Activated T-cell treated with anti-CD3 and anti-CD28 coated beads for 4 hours (primary cell): ENCODE measurements at places on chromosomes 1 and 21.

GRCh38 chr1:19229229-19229628, 19.2 kb upstream of the UBR4 start:
- no peak for DNase-seq

DNA sequence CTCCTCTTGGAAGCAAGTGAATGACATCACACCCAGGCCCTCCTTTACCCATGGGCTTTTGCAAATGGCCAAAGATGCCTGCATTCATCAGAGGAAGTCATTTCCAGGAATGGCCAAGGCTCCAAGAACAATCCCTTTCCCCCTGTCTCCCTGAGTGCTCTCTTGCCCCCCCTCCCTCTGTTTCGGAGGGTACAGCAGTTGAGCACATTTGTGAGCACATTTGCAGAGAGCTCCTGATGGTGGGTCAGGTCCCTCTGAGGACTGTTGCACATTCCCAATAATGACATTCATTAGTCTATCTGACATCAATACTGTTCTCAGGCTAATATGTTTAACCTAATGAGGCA, 113.4 kb downstream of the MATN1 start:
- no peak for DNase-seq

DNA sequence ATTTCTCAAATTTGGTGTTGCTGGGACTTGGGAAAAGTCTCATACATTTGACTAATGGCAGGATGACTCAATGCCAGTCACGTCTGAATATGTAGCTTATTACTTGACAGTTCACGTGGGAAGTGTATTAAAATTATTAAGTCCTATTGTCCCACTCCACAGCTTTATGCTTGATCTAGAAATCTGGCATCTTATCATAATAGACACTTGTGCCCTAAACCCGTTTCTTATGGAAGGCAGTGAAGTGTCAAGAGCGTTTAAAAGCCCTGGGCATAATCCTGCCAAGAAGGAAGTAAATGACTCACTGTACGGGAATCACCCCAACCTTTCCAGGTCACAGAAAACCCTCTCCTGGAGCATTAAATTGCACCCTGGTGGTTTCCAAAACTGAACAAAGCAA, 207.4 kb downstream of the APP start:
- DNase-seq = no peak

DNA sequence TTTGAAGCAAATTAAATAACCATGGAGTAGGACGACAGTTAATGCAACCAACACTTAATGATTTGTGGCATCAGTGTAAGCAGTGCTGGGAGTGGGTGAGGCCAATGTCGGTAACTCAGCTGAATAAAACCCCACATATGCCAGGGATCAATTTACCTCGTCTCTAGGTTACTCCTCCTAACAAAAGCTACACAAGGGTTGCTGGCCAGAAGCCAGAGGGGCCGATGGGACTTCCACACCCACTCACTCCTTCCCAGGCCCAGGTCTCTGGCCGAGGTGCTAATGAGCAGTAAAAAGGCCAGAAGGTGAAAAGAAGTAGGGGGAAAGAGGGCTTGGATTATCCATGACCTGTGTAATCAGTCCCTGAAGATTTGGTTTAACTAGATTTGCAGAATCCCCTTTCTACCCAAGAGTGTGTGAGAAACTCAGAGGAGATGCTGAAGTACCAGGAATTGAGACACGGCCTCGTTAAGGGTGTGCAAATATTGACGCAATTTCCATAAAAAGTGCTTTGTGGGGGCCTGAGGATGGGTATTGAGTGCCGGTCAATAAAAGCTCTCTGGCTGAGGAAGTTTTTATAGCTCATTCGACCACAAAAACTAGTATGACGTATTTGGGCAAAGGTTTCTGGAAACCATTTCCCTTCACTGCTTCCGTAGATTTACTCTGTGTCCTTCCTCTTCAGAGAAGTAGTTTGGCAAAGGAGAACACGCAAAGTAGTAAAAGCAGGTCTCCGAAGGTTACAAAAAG, 145.5 kb downstream of the TBX15 start:
- DNase-seq = no peak

GRCh38 chr1:179926850-179927205, 27.8 kb upstream of the CEP350 start:
- no peak for DNase-seq

DNA sequence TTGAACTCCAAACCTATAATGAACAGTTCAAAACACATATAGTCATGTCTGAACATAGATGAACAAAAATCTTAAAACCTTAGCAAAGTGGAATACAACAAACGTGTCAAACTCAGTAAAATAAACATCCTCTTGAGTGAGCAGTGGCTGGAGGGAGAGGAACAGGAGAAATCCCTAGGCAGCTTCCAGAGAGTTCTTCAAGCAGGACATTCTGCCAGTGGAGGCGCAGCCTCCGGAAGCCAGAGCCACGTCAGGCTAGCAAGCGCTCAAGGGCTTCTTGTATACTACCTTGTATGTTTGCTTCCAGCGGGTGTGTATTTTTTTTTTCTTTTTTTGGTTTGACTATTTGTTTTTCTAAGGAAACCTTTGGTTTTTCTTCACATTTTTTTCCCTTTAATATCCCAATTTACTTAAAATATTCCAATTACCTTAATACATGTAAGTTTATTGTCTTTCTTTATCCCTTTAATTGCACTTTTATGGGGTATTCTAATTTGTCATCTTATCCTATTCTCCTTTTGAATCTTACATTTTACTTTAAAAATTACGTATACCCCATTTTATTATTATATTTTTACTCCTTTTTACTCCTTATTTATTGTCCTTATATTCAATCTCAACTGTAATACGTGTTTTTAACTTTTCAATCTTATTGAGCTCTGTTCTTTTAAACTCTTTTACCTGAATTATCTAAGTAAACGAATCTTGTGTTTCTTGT, 42.0 kb downstream of the COLGALT2 start:
- no peak for DNase-seq
